ENCODE measurements at places on chromosomes 6 and 20.

DNA sequence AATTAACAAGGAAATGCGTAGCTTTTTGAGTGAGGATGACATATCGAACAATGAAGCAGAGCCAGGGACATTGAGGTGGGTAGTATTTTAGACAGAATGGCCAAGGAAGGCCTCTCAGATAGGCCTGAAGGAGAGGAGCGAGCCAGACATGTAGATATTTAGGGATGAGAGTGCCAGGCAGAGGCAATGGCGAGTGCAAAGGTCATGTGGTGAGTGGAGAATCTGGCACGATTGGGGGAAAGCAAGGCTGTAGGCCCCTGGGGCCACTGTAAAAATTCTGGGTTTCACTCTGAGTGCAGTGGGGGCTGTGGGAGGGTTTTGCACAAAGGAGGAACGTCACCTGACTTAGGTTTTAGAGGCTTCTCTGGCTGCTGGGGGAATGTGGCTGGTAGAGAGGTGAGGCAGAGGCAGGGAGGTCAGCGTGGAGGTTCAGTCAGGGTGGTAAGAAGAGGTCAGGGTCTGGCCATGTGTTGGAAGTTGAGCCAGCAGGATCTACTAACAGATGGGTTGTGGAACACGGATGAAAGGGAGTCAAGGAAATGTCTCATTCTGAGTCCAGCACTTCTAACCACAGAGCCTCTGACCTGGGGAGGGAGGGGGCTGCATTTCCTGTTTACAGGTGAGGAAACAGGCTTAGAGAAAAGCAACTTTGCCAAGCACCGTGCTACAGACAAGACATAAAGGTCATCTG, 11.3 kb downstream of the SIRPA start:
- DNase-seq = no peak

DNA sequence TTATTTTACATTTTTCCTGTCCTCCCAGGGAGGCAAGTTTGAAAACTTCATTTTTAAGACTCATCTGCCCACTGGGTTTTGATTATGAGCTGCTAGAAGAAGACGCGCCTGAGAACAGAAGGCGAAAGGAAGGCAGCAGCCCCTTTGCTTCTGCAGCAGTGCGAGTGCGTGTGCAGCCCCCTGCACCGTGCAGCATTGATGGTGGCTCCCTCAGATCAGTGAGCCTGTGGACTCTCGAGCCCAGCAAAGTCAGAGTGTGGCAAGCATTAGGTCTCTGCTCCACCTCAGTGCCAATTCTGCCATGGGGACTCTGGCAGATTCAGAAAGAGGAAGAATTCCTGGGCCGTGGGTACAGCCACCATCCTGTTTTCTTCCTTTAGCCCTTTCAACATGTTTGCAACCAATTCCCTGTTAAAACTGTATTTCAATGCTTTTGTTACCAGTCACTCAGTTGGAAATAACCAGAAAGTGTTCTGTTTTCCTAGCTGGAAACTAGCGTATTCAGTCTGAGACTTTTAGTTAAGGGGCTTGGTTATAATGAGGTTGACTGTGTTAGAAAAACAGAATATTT, 134.8 kb upstream of the OGFRL1 start:
- no peak for DNase-seq

GRCh38 chr6:40909811-40910210, 129.2 kb downstream of the UNC5CL start:
- no peak for DNase-seq

DNA sequence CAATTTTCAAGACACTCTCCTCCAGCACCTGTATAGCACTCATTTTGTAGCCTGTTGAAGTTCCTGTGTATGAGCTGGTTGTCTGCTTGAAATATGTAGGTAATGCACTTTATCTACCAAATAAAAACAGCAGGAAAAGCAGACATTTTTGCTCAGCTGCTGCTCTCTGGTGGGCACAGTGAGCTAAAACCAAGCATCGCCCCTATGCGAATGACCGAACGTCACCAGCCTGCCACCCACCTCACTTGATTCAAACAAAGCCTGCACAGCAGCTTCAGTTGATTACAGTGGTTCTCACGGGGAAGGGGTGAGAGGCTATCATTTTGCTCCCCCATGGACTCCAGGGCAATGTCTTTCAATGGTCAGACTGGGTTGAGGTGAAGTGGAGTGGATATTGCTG, 185.7 kb downstream of the SASH1 start:
- DNase-seq = no peak

- DNase-seq = no peak
Measured at GRCh38 chr6:158023597-158023939, 41.9 kb downstream of the SYNJ2 start.

DNA sequence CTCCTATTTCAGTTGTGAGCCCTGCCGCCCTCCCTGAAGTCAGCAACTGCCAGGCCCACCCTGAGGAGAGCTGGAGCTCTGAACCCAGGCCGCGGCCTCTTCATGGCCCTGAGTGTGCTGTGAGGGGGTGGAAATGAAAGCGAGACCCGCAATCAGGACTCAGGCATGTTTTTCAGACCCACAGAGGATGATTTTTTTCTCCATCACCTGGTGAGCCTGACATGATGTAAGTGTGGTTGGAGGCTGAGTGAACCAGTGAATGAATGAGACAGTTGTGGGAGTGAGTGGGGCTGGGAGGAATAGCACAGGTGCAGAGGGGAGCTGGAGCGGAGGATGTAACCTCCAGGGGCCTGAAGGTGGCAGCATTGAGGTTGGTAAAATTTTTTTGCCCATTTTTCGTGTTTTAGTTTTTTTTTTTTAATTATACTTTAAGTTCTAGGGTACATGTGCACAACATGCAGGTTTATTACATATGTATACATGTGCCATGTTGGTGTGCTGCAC, 18.3 kb downstream of the RAET1L start:
- no peak for DNase-seq

GRCh38 chr20:4153661-4154238, 138.4 kb upstream of the RNF24 start:
- no peak for DNase-seq

- no peak for DNase-seq
Measured at GRCh38 chr6:17281497-17282481, 628 bp downstream of the RBM24 start.

DNA sequence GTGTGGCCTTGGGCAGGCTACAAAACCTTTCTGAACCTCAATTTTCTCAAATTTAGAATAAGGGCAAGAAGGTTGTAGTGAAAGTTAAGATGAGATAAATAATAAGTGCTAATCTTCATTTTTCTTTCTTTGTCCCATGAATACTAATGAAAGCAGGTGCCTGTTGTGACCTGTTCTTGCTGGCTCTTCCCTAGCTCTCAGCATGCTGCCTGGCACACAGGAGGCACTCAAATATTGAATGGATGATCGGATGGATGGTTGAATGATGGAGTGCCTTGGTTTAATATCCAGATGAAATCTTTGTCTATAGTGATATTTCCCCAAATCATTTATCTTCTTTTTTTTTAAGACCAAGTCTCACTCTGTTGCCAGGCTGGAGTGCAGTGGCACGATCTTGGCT, 15.0 kb downstream of the PBOV1 start:
- DNase-seq = no peak

- no peak for DNase-seq
Measured at GRCh38 chr6:25946631-25947030, 16.0 kb upstream of the TRIM38 start.

DNA sequence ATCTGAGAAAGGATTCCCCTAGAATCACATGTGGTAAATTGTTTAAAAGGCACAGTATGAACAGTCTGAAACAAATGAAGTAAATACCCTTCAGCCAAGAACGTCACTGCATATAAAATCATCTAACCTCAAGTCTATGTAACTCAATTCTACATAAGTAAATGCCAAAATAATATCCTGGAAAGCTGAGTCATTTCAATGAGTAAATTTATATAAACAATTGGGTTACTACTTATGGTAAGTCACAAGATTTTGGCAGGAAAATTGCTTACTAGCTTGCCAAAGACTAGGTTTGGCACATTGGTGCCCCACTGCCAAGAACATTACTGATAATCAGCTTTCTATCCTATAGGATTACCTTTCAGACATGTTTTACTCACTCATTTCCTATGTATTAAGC, 8.4 kb downstream of the GMDS start:
- no peak for DNase-seq

DNA sequence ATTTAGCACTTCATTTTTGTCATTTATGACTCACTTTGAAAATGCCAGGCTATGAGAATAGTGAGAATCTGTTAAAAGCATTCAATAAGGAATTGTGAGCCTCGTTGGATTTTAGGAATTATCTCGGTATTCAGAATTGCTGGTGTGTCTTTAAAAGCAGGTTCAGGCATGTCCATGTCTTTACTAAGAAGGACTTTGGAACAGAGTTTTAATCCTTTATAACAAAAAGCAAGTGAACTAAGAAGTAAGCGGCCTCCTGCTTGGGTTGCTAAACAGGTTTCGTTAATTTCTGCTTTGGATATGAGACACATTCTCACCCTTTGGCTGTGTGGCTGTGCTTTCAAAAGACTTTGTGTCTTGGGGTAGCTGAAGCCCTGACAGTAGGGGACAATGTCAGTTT, 74.9 kb downstream of the IGF2R start:
- DNase-seq = no peak

DNA sequence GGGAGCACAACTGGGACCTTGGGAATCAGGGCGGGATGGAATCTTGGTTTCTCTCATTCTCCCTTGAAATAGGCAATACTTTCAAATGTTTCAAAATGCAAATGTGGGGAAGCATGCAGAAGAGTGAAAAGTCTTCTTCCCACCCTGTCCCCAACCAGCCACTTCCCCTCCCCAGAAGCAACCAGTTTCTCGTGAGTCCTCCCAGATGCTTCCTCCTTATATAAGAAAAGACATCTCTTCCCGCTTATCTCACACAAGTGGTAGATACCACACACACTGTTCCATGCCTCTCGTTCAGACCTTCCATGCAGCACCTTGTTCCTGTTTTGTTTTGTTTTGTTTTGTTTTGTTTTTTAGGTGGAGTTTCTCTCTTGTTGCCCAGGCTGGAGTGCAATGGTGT, 25.1 kb downstream of the HCK start:
- no peak for DNase-seq

DNA sequence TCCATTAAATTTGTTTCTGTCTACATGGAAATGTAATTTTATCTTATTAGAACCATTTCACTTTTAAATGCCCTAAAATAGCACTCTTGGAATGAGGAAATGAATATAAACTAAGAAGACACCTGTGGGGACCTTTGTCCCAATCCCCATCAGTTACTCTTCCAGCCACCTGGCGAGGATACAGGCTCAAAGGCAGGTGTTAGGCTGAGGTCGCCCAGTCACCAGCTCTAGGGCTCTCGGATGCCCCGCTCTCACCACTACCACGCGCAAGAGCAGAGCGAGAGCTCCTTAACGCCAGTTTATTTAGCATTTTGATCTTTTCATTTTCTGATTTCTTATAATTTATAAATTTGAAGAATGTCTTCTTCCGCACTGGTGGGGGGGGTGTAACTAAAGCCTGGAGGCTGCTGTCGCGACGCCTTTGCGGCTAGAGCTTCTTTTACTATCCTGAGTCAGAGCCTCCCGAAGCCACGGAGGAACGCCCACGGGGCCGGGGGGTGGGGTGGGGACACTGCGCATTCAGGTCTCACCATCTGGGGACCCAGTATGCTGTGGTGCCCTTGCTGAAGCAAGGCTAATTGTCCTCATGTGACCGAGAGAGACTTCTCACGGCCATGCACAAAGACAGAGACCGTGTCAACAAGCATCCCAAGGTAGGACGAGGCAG, 38.7 kb upstream of the AFDN start:
- DNase-seq = no peak

GRCh38 chr6:105432797-105433196, 29.9 kb upstream of the PREP start:
- no peak for DNase-seq

- DNase-seq = no peak
Measured at GRCh38 chr6:14593286-14593685, 475.7 kb downstream of the CD83 start.

- no peak for DNase-seq
Measured at GRCh38 chr6:3696525-3697088, 54.9 kb downstream of the PXDC1 start.

GRCh38 chr6:44826025-44826676, 438.6 kb downstream of the CDC5L start:
- no peak for DNase-seq

- no peak for DNase-seq
Measured at GRCh38 chr6:89007209-89008000, 44.0 kb upstream of the RNGTT start.

- DNase-seq = no peak
Measured at GRCh38 chr6:125656287-125656870, 93.1 kb upstream of the HEY2 start.

DNA sequence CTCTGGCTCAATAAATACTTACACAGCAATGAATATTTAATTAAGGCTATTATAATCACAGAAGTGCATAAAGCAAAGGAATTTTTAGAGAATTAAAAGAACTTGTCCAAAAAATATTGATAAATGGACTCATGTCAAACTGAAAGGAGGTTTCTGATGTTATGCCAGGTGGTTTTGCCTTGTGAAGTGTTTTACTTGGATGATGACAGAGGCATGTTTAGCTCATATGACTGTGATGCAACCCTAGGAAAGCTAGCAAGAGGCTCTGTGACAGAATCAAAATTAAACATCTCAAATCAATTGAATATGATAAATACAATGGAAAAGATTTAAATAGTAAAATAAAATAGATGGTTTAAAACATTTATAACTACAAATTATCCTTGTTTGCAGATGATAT, 137.3 kb downstream of the TMEM200A start:
- no peak for DNase-seq

GRCh38 chr6:56899311-56899710, 55.6 kb upstream of the BEND6 start:
- no peak for DNase-seq

DNA sequence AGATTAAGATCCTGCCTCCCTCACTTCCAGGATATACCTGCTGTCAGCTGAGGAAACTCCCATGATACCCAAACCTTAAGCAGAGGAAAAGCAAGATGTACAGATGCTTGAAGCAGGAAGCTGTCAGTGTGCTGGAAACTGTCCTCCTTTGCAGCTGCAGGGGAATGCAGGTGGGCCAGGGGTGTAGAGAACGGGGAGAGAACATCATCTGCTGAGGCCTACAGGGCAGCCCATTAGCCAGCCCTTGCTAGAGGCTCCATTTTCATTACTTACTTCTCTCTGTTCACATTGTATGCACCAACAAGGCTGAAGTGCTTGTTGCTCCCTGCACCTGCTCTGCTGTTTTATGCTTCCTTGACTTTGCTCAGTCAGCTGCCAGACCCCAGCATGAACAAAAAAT, 119.1 kb downstream of the PRND start:
- no peak for DNase-seq

- no peak for DNase-seq
Measured at GRCh38 chr6:14589175-14589574, 471.6 kb downstream of the CD83 start.

Measured in T-helper 22 cell (primary cell).